ENCODE measurements at places on chromosomes 6 and 20.

- DNase-seq, result no peak
Measured at GRCh38 chr6:143248359-143248758, 187.7 kb downstream of the AIG1 start.

- no peak for DNase-seq
Measured at GRCh38 chr20:57156011-57156729, 110.3 kb downstream of the BMP7 start.

DNA sequence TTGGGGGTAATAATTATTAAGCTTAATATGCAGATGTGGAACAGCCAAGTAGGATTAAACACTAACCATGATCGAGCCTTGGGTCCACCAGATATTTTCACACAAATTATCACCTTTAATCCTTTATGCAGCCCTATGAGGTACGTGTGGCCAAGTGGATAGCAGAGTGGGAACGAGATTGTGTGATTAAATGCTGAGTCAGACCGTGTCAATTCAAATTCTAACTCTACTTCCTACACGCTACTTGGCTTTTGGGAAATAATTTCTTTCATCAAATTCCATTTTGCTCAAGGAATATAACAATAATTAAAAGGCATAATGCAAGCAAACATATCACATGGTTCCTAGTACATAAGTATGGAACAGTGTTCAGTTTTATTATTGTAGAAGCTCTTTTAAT, 329.2 kb downstream of the CBLN4 start:
- DNase-seq, result no peak

GRCh38 chr20:29687438-29687837, 1570.0 kb upstream of the DEFB115 start:
- no peak for DNase-seq

DNA sequence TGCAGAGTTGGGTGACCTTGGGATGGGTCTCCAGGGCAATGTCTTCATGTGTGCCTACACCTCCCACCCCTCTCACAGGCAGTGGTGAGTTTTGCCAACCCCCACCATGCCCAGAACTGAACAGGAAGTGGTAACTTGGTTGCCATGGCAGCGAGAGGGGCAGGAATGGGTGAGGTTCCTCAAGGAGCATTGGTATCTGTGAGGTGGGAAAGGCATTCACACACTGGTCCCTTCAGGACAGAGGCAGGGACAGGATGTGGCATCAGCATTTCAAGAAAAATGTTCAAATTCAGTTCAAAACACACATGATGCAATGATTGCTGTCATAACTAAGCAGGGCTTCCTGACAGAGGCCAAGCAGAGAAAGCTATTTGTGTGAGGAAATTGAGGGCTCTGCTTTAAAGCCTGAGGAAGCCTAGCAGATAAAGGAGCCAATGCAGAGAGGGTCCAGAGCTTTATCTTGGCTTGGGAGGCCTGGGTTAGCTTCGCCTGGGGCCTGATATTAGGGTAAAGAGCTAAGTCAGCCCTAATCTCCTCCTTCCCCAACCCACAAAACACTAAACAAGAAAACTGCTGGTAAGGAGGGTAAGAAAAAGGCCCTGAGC, 551 bp downstream of the TREML2 start:
- peak; percentile 72 for DNase-seq

DNA sequence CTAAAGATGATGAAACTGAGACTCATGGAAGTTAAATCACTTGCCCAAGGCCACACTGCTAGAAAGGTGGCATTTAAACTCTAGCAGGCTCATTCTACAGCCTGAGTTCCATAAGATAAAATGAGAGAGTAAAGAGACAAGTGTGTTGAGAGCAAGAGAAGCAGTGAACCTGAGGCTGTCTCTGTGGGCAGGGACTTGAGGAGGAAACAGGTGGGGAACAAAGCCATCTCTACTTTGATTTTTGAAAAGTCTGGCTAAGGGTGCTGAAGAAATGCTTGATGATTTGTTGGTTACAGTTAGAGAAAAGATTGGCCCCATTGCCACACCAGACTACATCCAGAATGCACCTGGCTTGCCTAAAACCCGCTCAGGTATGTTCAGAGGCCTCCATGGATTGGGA, 29.0 kb downstream of the GSS start:
- DNase-seq, result no peak

GRCh38 chr6:79261666-79262065, 27.2 kb upstream of the HMGN3 start:
- DNase-seq, result no peak

GRCh38 chr6:148423133-148423532, 80.5 kb downstream of the SASH1 start:
- no peak for DNase-seq

- no peak for DNase-seq
Measured at GRCh38 chr20:18589941-18590674, 2.3 kb downstream of the DTD1 start.

DNA sequence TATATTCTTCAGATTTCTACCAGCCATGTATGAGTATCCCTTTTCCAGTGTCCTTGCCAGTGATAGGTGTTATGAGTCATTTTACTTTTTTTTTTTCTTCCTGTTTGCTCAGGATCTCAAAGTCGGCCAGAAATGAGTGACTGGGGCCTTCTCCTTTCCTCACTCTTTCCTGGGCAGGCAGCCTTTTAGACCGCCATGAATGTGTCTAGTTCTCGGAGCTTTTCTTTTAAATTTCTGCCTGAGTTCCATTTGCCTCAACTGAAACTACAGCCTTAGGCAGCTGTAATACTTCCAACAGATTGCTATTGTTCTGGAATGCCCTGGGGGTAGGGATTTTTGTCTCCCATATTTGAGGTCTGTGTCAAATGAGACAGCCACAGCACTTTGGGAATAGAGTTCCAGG, 83.7 kb downstream of the STXBP5 start:
- DNase-seq, result no peak

DNA sequence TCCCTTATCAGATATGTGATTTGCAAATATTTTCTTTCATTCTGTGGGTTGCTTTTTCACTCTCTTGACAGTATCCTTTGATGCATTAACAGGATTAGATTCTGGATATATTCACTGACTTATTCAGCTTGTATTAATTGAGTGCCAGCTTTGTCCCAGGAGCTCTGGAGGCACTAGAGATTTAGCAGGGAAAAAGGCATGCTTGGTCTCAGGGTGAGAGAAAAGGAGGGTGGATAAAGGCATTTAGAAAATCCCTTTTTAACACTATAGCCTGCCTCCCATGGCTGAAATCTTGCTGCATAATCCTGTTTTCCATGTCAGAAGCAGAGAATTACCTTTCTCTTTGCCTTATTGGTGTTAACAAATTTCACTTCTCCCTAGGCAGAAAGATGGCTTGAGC, 28.5 kb upstream of the SIRT5 start:
- DNase-seq, result no peak

DNA sequence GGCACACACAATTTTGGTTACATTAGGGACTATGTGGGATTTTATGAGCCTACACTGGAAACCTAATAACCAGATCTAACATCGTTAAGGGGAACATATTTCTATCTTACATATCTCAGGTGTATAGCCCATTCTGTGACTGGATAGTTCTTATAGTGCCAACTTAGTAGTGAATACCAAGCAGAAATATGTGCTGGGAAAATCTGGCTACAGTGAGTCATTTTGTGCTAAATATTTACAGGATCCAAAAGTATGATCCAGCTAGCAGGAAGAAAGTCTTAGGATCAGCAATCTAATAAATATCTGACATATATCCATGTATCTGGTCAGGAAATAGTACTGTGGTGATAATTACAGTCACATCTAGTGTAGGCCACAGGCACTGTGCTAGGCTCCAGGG, 94.6 kb upstream of the INSM1 start:
- DNase-seq, result no peak

Measured in CD4-positive, alpha-beta T cell treated with Interleukin-4 for 4 hours (primary cell).